ENCODE measurements at places on chromosomes 13 and 19.

GRCh38 chr13:26964278-26965250 is 204.0 kb upstream of the GPR12 start:
- no peak for DNase-seq

GRCh38 chr13:62512194-62513141 is 1096.8 kb upstream of the PCDH20 start:
- DNase-seq = no peak

- DNase-seq = no peak
Measured at GRCh38 chr13:34263681-34264080, 445.7 kb downstream of the RFC3 start.

- no peak for DNase-seq
Measured at GRCh38 chr13:101845245-101846020, 393.0 kb downstream of the ITGBL1 start.

DNA sequence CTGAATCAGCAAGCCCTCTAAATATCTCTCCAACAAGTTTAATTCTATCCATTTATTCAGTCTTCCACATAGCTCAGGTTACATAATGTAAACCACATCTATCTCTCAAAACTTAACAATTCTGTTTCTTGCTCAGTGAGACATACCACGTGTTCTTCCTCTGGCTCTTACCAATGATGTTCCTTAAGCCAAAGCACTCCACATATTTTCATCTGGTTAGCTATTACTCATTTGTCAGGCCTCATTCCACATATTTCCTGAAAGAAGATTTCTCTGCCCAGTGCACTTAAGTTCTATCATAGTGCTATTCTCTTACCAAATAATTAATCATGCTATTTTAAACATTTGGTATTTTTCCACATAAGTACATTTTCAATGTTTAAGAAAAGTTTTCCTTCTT is 403.3 kb upstream of the ATXN8OS start:
- DNase-seq = no peak

DNA sequence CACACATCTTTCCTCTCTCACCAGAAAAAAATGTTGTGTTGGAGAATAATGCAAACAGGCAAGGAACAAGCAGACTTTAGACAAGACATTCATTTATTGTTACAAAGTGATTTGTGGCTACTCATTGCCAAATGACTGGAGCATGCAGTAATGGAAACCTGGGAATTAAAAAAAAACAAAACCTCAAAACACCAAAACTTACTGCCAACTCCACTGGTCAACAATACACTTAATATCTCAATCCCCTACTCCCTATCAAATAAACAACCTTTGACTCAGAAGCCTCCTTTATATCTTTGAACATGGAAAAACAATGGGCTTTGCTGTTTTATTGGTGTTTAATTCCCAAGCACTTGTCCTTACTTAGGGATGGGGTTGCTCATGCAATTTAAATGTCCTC is 112.8 kb downstream of the POSTN start:
- DNase-seq = no peak

DNA sequence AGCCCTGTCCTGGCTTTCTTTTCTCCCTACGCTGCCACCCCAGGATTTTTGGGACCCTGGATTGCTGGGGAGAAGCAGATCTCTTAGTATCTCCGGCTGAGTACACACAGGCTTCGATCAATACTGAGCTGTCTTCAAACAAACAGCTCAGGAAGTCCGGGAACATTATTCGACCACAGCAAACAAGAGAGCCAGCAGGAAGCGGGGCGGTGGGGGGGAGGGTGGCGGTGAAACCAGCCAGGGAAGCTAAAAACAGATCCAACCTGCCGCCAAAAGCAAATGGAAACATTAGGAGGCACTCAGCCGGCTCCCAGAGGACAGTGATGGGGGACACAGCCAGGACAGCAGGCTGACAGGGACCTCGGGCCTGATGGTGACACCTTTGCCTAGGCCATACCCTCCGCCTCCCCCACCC is 12.2 kb upstream of the BCAM start:
- DNase-seq = no peak

DNA sequence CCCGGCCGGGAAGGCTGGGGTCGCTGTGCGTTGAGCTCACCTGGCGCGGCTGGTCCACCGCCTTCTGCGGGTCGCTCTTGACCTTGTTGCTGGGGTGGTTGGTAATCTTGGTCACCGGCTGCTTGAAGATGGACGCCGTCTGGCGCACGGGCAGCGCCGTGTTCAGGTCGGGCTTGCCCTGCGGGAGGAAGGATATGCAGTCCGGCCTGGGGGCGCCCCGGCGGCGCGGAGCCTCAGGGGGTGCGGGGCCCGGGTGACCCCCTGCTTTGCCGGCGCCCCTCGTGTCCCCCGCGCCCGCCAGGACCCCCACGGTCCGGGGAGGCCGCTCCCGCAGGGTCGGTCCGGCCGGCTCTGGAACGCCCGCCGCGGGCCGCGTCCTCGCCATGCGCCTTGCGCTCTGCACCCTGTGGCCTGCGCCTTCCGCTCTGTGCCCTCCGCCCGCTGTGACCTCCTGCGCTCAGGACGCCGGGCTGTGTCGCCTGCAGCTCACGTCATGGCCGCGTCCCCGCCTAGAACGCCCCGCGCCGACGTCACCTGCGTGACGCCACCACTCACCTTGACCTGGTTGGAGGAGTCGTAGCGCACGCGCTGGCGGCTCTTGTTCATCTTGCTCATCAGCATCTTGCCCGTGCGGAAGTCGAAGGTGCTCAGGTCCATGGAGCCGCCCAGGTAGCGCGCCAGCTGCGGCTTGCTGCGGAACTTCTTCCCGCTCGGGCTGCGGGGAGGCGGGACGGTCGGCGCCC is 8.0 kb downstream of the MBD3 start:
- no peak for DNase-seq

DNA sequence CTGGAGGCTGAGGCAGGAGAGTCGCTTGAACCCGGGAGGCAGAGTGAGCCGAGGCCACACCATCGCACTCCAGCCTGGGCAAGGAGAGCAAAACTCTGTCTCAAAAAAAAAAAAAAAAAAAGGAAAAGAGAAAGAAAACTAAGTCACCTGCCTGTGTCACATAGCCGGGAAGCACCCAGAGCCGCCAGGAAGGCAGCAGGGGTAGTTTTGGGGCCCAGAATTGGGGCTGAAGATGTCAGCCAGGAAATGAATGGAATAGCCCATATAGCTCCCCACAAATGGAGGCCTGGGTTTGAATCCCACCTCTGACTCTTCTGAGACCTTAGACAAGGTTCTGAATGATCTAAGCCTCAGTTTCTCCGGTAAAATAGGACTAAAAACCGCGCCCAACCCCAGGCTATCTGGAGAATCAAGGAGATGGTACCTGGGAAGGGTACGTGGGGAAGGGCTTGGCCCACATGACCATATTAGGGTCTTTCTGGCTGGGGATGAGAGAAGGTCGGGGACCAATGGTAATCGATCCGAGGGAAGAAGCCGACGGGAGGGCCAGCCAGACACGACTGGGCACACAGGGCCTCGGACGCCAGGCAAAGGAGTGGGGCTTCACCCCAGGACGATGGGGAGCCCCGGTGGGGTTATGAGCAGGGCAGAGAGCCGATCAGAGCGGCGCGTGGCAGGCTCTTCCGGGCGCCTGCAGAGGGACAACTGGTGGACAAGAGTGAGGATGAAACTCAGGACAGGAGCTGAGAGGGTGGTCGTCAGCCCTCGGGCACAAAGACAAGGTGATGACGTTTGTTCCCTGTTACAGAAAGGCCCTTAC is 14.4 kb downstream of the CCDC124 start:
- no peak for DNase-seq

- DNase-seq = no peak
Measured at GRCh38 chr19:35204799-35205732, 23.5 kb downstream of the FAM187B start.

DNA sequence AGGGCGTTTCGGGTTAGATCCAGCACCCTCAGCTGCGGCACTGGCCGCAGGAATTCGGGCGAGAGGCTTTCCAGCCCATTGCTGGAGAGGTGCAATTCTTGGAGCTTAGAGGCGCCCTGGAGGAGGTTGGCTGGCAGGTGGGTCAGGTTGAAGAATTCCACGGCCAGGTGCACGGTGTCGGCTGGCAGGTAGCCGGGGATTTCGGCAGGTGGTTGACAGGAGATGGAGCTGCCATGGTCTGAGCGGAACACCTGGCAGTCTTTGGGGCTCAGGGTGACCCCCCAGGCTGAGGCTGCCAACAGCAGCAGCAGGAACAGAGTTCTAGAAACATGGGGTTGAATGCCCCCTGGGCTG is 1.3 kb downstream of the LRG1 start:
- no peak for DNase-seq

GRCh38 chr13:110475550-110476219 is 85.8 kb downstream of the RAB20 start:
- no peak for DNase-seq

DNA sequence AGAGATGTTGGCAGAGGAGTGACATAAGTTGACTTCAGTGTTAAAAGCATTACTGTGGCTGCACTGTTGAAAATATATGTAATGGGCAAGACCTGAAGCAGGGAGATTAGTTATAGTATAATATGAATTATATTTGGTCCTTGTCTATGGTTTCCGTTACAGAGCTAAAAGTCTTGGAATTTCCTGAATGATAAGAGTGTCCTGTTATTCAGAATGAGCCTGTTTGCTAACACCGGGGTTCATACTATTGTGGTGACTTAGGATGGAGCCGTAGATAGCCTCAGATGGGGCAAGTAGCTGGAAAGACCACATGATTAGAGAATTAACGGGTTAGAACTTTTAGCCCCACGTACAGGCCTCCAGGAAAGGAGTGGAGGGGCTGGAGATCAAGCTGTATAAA is 5.7 kb downstream of the USPL1 start:
- DNase-seq = no peak

DNA sequence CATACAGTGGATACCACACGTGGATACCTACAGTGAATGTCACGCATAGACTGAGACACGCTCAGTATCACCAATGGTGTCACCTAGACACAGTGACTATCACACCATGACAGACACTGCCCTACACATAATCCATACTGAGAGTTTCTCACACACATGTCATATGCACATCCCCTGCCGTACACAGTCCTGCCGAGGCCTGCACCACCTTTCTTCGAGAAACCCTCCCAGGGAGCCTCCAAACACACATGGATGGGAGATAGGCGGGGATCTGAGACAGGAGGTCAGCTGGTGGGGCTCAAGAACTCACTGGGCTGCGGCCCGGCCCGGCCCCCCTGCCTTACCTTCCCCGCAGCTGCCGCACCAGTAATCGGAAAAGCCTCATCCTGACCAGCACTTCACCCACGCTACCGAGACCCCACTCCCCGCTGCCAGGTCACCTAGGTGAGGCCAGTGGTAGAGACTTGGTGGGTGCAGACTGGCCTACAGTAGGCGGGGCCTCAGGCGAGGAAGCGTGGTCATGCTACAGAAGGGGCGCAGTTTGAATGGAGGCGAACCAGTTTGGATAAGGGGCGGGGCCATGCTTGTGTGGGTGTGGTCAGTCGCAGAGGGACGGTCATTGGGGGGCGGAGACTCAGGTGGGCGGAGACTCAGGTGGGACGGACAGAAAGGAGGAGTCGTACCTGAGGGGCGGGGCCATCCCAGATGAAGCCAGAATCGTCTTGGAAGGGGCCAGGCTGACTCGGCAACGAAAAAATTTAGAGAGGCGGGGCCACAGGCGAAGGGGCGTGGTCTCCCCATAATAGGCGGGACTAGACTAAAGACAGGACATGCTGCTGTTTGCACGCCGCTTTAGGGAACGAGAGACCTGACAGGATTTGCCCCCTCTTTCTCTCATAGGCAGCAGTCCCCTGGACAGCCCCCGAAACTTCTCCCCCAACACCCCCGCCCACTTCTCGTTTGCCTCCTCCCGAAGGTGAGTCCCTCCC is 2.1 kb downstream of the MAST1 start:
- DNase-seq = no peak

DNA sequence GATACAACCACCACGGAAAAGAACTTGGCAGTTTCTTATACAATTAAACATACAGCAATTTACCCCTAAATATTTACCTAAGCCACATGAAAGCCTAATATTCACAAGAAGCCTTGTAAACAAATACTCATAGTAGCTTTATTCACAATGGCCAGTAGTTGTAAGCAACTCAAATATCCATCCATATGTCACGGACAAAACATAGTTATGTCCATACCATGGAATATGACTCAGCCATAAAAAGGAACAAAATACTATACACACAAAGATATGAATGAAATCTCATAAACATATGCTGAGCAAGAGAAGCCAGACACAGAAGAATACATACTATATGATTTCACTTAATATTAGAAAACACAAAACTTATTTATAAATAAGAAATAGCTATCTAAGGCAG is 12.9 kb downstream of the PSPC1 start:
- no peak for DNase-seq

DNA sequence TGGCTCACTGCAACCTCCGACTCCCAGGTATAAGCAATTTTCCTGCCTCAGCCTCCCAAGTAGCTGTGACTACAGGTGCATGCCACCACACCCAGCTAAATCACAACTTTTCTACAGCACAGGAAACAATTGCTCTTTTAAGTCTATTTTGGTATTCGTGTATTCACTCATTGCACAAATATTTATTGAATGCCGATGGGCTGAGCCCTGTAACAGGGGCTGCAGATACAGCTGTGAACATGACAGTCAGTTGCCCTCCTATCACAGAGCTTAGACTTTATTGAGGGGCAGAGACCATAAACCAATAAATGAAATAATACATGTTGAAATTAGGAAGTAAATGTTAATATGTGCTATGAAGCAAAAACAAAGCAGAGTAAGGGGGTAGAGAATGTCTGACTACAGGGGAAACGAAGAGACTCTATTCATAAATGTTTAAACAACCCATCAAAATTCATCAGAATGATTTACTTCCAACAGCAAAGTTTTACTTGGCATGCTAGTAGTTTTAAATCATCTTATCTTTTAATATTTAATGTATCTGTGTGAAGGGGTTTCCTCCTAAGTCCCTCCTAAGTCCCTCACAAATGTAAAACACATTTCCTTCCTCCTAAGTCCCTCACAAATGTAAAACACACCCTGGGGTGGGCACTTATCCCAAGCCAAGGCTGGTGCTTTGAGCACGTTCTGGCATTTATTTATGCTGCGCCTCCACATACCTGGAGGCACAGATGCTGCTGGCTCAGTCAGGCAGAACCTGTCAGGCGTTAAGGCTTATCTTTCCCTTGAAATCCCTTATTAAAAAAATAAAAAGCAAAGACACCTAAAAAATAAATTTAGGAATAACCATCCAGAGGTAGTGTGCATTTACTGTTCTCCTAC is 140.8 kb downstream of the MIPEP start:
- no peak for DNase-seq

DNA sequence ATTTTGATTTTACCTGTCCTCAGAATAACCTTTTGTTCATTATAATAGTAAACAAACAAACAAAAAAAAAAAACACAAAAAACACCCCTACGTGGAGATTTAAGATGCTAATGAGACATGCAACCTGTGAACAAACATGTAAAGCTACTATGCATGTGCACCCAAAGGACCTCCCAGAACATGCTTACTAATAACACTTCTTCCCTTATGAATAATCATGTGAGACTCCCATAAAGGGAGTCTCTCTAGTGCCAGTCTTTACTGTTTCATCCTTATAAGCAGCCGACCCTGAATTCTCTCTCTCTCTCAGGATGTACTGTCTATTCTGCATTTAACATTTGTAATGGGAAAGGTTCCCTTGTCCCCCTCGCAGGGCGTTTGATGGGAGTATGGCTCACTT is 1051.1 kb downstream of the PCDH17 start:
- DNase-seq = no peak
